ENCODE measurements at places on chromosomes 1 and 21. TPM values are rescaled to one million over a fixed set of nuclear protein-coding genes. Genes with fewer than 3 reads are reported as not detected.

GRCh38 chr1:107243461-107243860 is 102.6 kb downstream of the NTNG1 start:
- DNase-seq, result no peak

DNA sequence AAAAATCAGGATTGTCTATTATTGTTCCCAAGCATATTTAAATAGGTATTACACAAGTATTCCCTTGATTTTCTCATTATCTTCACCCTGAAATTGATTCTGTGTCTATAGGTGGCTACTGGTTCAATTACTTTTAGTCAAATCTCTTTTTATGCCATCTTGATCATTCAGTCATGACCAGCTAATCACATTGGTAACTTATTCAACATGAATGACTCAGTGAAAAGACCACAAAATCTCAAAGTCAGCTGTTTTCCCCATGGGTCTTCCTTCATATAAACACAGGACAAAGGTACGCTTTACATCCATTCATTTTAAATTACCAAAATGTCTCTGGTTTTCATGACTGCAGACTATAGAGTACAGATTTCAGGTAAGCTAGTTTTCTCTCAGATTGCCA is 23.7 kb upstream of the NRIP1 start:
- no peak for DNase-seq

DNA sequence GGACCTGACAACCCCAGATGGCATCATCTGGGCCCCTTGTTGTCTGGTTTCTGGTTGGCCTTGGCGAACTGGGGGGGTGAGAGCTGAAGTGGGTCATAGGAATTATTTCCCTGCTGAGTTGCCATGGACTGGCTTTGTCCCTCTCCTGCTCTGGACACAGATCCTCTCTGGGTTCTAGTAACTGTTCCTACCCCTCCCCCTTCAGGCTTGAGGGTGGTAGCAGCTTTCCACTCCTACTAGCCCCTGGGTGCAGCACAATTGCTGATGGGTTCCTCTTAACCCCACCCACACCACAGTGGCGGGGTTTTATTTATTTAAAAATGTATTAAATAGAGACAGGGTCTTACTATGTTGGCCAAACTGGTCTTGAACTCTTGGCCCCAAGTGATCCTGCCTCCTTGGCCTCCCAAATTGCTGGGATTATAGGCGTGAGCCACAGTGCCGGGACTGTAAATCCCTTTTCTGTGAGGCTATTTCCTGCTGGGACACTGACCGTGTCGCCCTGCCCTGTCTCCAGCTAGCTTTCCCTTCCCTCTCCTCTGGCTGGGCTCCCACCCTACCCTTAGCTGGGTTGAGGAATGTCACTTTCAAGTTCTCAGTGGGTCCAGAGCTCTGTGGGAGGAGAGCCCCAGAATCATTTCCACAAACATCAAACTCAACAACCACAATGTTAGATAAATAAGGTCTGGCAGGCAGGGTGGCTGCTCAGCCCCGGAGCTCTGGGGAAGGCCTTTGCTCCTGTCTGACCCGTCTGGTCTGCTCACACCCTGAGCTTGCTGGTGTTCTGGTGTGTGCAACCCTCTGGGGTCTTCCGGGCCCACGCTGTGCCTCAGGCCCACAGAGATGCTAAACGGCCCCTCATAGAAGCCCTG is 112.7 kb upstream of the WNT4 start:
- DNase-seq, result no peak

DNA sequence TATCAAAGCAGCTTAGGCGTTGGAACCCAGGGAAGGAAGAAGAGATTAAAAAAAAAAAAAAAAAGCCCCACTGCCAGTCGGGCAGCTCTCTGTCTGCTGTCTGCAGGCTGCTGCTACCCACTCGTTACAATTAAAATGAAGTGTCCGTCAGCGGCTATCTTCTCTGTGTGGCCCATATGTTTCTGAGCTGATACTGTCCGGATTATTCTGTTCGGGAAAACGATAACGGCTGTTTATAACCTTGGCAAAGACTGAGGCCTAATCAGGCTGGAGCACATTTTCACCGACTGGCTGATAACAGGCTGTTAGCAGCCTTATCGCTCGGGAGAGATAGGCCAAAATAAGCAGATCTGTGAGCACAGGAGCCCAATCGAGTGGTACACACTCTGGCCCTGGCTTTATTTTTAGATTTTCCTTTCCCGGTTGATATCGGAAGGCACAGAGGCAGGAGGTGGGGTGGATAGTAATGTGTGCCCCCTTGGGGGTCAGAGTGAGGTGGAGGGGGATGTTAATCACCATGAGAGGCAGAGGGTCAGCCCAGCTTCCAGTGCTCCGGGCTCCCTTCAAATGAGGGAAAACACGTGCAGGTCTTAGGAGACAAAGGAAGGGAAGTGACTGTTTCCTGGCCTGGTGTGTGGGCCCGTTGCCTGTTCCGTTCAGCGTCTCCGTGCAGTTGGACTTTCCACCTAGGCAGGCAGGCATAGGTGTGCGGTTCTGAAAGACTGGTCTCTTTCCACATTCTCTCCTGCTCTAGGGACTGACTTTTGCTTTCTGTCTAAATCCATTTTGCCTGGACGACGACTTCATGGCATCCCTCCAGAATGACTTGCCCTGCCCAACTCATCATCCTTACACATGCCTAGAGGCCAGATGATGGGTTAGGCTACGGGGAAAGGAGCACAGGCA is 153.4 kb downstream of the PBX1 start:
- peak; percentile 95 for DNase-seq

- DNase-seq, result no peak
Measured at GRCh38 chr1:24021403-24022266, 41.5 kb upstream of the SRSF10 start.

- DNase-seq, result no peak
Measured at GRCh38 chr1:158506369-158506987, 34.5 kb downstream of the OR10R2 start.

- DNase-seq, result no peak
Measured at GRCh38 chr1:81820765-81821164, 20.0 kb downstream of the ADGRL2 start.

GRCh38 chr1:159712080-159712479 is 2.3 kb downstream of the CRP start:
- DNase-seq, result no peak

GRCh38 chr1:65444128-65444640 is 23.7 kb downstream of the LEPR start:
- no peak for DNase-seq

GRCh38 chr1:93690921-93691789 is 9.5 kb upstream of the BCAR3 start:
- no peak for DNase-seq

DNA sequence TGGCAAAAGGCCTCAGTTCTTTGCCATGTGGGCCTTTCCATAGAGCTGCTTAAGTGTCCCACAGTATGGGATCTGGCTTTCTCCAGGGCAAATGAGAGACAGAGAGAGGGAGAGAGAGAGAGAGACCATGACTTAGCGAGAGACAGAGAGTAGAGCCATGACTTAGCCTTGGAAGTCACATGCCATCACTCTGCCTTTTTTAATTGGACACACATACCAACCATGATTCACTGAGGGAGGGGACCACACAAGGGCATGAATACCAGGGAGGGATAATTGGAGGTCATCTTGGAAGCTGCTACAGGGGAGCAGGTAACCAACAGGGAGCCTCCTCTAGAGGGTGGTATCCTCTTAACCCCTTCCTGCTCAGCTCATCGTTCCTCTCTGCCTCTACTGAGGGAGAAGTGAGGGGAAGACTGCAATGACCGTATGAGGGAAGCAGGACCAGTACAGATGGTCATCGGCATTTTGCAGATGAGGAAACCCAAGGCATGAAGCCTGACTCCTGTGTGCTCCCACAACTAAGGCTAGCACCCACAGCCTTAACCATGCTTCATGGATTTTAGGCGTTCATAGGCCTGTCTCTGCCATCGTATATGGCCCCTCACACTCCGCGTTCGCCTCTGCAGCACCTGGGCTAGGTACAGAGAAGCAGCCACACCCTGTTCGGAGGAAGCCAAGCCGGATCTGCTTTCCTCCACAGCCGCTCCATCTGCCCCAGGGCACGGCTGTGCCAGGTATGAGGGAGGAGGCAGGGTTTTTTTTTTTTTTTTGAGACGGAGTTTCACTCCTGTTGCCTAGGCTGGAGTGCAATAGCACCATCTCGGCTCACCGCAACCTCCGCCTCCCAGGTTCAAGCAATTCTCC is 38.6 kb downstream of the MEF2D start:
- no peak for DNase-seq

- DNase-seq, result peak; percentile 40
Measured at GRCh38 chr1:162276493-162276892, 100.2 kb downstream of the SPATA46 start.

GRCh38 chr21:32381571-32381970 is 11.2 kb downstream of the URB1 start:
- no peak for DNase-seq

- DNase-seq, result peak; percentile 92
Measured at GRCh38 chr21:26845066-26845758, at the start of gene ADAMTS1. Gene ADAMTS1, minus strand, starts transcription at chr21:26845409. Its CDS starts 455 bp downstream, at chr21:26844954.

- DNase-seq, result peak; percentile 78
Measured at GRCh38 chr1:202230939-202231645, 37.5 kb downstream of the LGR6 start.

DNA sequence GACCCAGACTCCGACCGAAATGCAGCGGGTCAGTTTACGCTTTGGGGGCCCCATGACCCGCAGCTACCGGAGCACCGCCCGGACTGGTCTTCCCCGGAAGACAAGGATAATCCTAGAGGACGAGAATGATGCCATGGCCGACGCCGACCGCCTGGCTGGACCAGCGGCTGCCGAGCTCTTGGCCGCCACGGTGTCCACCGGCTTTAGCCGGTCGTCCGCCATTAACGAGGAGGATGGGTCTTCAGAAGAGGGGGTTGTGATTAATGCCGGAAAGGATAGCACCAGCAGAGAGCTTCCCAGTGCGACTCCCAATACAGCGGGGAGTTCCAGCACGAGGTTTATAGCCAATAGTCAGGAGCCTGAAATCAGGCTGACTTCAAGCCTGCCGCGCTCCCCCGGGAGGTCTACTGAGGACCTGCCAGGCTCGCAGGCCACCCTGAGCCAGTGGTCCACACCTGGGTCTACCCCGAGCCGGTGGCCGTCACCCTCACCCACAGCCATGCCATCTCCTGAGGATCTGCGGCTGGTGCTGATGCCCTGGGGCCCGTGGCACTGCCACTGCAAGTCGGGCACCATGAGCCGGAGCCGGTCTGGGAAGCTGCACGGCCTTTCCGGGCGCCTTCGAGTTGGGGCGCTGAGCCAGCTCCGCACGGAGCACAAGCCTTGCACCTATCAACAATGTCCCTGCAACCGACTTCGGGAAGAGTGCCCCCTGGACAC is 534 bp downstream of the C1orf56 start:
- peak; percentile 65 for DNase-seq

DNA sequence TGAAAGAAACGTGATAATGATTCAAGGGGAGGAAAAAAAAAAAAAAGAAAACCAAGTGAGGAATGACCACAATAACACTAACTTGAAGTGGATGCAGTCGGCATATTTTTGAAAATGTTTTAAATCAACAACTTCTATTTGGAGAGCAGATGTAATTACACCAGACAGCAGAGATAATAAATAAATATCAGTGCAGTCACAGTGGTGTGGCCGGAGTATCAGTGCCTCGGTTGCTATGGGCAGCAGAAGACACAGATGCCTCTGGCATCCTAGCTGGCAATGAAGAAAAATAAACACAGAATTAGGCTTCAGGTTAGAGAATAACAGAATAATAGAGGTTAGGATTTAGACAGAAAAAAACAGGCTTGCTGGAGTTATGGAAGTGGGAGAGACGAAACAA is 888.3 kb downstream of the LTN1 start:
- DNase-seq, result no peak

GRCh38 chr1:198788561-198789064 is 149.8 kb downstream of the PTPRC start:
- no peak for DNase-seq

DNA sequence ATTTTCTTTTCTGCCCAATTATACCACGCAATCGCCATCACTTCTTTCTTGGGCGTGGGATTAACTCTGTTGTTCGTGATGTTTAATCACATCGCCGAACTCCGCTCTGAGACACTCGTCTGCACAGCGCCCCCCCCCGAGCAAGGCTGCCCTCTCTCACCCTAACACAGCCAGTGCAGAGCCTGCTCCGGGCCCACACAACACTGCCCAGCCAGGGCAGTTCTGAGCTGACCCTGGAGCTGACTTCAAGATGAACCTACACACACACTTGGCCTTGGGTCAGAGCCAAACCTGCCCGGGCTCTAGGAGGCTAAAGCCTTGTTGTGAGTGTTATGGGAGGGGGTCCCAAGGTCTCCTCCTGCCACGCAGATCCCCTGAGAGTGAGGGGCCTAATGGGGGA is 64.6 kb upstream of the LRP8 start:
- no peak for DNase-seq

DNA sequence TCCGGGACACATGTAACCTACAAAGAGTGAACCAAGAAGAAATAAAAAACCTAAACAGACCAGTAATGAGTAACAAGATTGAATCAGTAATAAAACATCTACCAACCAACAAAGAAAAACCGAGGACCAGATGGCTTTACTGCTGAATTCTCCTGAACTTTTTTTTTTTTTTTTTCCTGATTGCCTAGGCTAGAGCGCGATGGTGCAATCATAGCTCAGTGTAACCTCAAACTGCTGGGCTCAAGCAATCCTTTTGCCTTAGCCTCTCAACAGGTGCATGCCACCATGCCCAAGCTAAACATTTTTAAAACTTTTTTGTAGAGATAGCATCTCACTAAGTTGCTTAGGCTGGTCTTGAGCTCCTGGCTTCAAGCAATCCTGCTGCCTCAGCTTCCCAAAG is 11.2 kb upstream of the FGGY start:
- no peak for DNase-seq

- no peak for DNase-seq
Measured at GRCh38 chr1:22809783-22810182, 99.1 kb downstream of the EPHB2 start.

- no peak for DNase-seq
Measured at GRCh38 chr21:28916150-28916893, 76.4 kb downstream of the LTN1 start.

DNA sequence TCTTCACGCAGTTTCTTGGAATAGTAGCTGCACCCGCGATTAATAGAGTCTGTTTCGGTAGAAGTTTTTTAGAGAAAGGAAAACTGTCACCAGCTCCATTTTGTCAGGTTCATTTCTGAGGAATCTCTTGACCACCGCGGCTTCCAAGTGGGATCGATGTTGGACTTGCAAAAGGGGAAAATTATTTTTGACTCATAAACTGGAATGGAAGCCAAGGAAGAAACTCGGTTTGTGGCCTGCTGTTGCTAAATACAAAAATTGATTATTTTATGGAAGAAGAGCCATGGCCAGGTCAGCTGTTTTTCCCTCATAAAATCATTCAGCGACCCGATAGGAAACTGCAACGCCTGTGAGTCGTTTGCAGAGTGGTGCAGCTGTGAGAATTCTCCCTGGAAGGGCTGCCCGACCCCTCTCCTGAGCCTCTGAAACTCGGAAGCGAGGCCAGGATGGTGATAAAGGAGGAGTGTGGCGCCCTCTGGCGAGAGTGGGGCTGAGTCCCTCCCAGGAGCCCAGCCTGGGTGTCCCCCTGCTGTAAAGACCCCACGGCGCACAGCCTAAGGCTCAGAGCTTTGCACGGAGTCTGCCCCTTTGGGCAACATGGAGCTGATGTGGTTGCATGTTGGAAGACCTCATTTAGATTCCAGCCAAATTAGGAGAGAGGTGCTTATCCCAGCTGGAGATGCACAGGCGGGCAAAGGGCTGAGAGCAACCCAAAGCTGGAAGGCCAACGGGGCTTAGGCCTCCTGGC is 83.6 kb upstream of the SLC25A33 start:
- DNase-seq, result peak; percentile 67

GRCh38 chr1:116628448-116628847 is 39.1 kb downstream of the IGSF3 start:
- no peak for DNase-seq

Gene CRNN
- total RNA-seq, result 0.72 TPM

Gene RAB25
- total RNA-seq, result 2.2 TPM

Gene MROH7
- 4.1 TPM for total RNA-seq

Gene TCHHL1
- total RNA-seq, result 6.5 TPM

Gene LRRC38
- total RNA-seq, result not detected

Gene RAB29
- total RNA-seq, result 5.8 TPM

Gene CCDC185
- not detected for total RNA-seq

Gene MAP3K21
- total RNA-seq, result 3.6 TPM
